ENCODE measurements at places on chromosomes 4 and X.
A peak's percentile ranks its signal among the peaks of the same experiment; 100 is the strongest.

- DNase-seq, result no peak
Measured at GRCh38 chr4:13137390-13137789, 346.8 kb downstream of the RAB28 start.

DNA sequence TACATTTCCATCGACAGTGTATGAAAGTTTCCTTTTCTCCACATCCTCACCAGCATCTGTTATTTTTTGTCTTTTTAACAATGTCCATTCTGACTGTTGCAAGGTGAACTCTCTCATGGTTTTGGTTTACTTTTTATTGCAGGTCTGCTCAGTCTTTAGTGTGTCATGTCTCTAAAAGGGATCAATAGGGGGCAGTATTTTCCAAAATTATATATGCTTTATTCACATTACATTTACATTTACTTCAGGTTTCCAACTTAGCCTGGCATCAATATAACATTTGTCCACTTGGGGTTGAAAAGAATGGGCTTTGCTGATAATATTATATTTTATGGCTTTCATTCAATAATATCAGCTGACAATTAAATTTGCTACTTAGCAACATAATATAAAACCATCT is 265.0 kb upstream of the SLITRK2 start:
- DNase-seq, result no peak

- DNase-seq, result no peak
Measured at GRCh38 chr4:7347981-7348380, 86.7 kb downstream of the PSAPL1 start.

GRCh38 chrX:135383249-135383648 is 38.5 kb upstream of the SMIM10L2A start:
- no peak for DNase-seq

GRCh38 chr4:159178979-159179969 is 76.4 kb downstream of the RAPGEF2 start:
- no peak for DNase-seq

DNA sequence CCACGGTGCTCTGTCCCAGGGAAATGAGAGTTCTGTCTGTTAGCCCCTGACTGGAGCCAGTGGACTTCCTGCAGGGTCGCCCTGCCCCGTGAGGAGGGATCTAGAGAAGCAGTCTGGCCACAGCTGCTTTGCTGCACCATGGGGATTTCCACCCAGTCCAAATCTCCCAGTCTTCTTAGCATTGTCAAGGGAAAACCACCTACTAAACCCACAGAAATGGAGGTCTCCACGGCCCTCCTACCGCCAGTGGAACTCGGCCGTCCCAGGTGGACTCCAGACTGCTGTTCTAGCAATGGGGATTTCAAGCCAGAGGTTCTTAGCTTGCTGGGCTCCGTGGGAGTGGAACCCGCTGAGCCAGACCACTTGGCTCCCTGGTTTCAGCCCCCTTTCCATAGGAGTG is 133.3 kb upstream of the PCDH7 start:
- no peak for DNase-seq

DNA sequence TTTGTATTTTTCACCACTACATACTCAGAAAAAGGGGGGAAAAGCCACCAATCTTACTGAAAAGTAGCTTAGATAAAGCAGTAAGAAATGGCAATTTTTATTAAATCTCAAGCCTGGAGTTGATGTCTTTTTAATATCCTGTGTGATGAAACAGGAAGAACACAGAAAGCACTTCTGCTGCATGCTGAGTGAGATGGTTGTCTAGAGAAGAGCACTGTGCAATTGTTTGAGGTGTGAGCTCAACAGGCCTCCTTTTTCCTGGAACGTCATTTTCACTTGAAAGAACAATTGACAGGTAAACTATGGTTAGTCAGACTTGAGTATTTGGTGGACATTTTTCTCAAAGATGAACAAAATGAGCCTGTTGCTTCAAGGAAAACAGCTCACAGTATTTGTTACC is 73.9 kb downstream of the RTL5 start:
- no peak for DNase-seq

- no peak for DNase-seq
Measured at GRCh38 chrX:108268434-108269080, 169.7 kb downstream of the COL4A6 start.

DNA sequence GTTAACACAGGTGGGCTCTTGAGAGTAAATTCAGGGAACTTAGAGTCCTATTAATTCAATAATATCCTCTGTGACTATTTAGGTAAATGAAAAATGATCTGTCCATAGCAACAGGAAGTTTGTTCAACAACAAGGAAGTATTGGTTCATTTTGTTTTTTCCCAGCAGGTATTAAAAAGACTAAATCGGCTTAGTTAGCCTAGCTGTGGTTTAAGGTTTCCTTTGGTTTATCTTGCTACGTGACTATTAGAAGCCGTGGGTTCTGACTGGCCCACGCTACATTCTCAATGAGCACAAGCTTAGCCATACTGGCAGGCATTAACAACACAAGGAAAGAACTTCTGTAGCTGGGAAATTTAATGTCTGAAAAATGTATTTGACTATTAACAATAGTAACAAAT is 168.8 kb upstream of the HS3ST1 start:
- DNase-seq, result no peak

DNA sequence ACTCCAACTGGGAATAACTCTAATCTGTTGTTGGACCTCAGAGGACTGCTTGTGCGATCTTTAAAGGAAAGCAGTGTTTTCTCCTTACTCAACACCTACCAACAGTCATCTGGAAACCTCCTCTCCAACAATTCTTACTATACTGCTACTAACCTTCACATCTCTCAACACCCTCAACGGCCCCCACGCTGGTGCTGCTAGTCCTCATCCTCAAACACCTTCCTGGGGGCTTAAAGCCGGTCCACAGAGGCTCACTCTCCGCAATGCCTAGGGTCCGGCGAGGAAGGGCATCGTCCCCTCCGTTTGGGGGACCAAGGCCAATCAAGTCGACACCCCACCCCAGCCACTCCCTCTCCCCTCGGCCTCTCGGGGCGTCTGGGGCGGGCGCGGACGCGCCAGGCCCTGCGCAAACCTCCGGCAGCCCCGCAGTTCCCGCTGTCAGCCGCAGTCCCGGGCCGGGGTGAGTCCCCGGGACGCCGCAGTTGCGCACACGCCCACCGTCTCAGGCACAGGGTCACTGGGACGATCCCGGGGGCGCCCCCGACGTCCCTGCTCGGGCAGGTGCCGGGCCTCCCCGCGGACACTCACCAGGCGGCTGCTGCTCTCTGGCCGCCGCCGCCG is 418 bp downstream of the TAB3 start:
- no peak for DNase-seq

- DNase-seq, result no peak
Measured at GRCh38 chr4:120839334-120839973, 83.1 kb downstream of the PRDM5 start.

DNA sequence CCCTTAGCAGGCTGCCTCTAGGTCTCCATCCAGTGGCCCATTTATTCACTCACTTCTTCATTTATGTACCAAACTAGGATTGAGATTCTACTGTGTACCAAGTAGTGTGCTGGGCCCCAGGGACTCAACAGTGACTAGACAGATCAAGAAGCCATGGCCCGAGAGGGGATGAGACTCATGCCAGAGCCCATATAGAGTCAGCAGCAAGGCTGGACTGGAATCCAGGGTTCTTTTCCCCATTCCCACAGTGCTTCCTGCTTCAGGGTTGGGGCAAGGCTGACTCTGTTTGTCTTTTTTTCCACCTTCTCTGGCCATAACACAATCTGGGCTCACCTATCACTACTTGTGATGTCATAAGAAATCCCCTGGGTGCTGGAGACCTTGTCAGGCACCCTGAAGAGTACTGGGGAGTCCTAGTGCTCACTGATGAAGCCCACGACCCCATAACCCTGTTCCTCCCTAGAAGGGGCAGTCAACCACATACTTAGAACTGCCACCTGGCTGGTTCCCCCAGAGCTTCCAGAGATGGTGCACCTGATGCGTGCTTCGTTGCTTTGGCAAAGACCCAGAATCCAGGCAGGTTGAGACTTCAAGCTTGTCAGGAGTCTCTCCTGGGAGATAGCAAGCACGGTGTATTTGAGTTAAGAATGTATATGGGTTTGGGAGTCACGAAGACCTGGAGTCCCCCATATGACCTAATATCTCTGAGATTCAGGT is 6.2 kb downstream of the RTL5 start:
- no peak for DNase-seq

DNA sequence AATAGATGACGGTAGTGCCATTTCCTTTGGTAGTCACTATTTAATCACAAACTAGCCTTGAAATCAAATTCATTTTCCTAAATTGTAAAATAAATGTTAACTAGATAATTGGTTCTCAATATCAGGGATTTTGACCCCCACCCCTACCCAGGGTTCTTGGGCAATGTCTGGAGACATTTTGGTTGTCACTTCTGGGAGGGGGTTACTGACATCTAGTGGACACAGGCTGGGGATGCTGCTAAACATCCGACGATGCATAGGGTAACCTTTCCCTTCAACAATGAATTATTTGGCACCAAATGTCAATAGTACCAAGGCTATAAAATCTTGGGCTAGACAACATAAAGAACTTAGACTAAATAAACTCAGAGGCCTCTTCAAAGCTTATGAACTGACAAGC is 285.8 kb upstream of the TRPC5 start:
- DNase-seq, result no peak

DNA sequence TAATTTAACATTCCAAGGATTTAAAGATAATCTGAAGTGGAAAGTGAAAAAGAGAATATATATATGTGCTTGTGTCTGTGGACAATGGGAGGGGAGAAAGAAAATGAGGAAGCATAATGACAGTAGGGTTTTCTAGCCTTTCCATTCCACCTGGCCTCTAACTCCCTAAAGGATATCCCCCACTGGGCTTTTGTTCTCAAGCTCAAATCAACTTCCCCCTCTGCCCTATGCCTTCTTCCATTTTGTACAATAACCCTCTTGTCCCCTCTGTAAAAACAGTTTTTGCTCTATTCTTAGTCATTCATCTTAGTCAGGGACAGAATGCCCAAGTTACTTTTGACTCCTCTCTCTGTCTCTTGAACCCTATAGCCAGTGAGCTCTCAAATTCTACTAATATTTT is 23.6 kb downstream of the ANTXR2 start:
- no peak for DNase-seq

DNA sequence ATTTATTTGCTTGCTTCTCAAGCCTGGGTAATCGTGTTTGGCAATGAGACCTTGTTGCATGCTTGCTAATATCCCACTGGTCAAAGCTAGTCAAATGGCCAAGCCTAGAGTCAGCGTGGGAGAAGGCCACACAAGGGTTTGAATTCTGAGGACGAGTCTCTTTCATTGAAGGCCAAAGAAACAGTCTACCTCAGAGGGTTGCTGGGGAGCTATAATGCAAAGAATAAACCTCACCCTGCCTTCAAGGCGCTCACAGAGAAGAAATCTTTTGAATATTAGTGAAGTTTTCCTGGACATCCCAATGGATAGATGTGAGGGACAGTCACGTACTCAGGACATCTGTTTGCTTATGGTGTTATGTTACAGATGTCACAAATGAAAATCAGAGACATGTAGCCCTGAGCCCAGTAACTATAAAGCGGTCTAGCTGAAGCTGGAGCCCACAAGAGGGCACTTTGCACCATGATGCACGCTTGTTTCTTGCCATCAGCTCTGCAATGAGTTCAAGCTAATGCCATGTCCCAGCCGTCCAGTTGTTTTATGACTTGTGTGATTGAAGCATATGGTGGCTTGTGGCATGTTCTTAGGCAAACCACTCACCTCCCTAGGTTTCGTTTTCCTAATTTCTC is 1.1 kb upstream of the TLR3 start:
- peak; percentile 34 for DNase-seq

- no peak for DNase-seq
Measured at GRCh38 chrX:120358737-120359456, 3.0 kb upstream of the ATP1B4 start.

GRCh38 chr4:53196882-53197771 is 168.7 kb downstream of the SCFD2 start:
- DNase-seq, result peak; percentile 3

DNA sequence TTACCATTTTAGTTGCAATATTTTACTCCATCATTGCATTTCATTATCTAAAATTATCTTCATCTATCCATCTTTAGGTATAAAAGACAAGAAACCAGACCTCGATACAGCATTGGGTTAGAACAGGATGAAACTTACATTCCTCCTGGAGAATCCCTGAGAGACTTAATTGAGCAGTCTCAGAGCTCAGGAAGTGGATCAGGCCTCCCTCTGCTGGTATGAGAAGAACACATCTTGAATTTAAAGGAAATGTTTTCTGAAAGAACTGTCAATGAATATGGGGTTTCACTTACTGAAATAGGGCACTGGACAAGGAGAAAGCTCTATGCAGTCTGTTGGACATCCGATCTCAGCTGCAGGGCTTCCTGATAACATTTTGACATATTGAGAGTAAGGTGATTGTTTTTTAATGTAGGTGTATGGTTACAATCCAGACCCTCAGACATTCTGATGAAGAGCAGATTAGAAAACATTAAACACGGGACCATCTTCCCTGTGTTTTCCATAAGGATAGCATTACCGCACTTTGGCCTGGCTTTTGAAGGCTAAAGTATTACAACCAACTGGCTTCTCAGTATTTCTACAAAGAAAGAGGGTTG is 367.2 kb downstream of the BMPR1B start:
- DNase-seq, result no peak

- DNase-seq, result no peak
Measured at GRCh38 chr4:140884431-140885058, 128.4 kb upstream of the TBC1D9 start.

DNA sequence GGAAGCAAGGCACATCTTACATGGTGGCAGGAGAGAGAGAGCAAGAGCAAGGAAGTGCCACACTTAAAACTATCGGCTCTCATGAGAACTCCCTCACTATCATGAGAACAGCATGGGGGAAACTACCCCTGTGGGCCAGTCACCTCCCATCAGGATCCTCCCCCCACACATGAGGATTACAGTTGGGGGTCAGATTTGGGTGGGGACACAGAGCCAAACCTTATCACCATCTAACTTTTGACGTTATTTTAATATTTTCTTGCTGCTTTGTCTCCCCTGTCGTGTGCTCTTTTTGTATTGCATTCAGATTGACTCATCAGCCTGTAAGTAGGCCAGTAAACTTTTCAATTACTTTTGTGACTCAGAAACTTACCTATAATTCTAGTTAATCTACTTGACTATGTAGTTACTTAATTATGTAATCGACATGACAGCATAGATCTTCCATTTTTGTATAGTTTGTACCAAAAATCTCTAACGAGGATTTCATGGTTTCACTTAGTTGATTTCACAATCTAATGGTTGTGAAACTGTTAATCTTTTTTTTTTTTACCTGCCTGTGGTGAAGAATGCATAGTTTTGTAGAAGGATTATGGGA is 18.3 kb downstream of the STIM2 start:
- no peak for DNase-seq

DNA sequence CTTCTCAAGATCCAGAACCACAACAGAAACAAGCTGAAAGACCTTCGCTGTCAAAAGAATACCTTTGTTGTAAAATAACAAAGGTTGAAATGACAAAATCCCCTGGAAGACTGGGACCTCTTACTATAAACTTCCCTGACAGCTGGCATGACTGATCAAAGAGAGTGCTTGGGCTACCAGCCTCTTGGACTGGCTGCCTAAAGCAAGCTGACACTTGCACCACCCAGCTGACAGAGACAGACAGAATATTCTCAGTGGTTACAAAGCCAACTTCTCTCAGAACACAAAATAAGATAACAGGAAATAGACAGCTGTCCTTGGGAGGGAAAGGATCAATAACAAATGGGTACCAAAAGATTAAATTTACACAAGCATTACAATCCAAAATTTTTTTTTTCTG is 241.7 kb upstream of the SPOCK3 start:
- DNase-seq, result no peak

GRCh38 chr4:163681208-163681821 is 186.8 kb downstream of the TMA16 start:
- DNase-seq, result no peak

Data from NCI-H2107 (cell line).